HEK293T (cell line): ENCODE measurements at places on chromosomes 1 and 21.
A peak's percentile ranks its signal among the peaks of the same experiment; 100 is the strongest.

- no peak for DNase-seq
Measured at GRCh38 chr1:1322952-1323351, 1.5 kb downstream of the INTS11 start.

DNA sequence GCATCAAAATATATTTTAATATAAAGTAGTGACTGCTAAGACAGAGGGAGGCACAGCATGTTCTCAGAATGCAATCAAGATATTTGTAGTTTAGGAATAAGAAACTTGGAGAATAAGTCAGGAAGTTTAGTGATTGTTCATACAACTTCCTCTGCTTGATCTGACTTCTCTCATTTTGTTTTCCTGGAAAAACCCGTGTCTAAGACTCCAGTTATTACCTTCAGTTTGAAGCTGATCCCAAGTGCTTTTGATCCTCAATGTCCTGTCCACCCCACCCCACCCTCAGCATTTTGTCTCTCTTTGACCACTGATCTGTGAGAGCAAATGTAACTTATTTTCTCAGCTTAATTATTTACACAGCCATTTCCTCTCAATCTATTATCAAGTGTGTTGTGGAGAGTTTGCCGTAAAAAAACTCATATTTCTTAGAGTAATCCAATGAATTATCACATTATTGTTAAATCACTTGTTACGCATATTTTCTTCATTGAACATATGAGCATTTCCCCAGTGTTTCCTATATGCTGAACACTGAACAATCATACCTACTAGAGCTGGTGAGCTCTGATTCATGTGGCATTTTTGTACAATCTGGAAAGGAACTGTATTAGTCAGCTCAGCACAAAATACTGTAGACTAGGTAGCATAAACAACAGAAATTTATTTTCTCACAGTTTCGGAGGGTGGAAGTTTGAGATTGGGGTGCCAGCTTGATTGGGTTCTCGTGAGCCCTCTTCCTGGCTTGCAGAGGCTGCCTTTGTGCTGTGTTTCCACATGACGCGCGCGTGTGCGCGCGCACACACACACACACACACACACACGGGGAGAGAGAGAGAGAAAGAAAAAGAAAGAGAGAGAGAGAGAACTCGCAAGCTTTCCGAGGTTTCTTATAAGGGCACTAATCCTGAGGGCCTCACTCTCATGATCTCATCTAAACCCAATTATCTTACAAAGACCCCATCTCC, 65.5 kb upstream of the DPYD start:
- no peak for DNase-seq

GRCh38 chr1:18182398-18183160, 75.0 kb downstream of the IGSF21 start:
- peak; percentile 17 for DNase-seq

DNA sequence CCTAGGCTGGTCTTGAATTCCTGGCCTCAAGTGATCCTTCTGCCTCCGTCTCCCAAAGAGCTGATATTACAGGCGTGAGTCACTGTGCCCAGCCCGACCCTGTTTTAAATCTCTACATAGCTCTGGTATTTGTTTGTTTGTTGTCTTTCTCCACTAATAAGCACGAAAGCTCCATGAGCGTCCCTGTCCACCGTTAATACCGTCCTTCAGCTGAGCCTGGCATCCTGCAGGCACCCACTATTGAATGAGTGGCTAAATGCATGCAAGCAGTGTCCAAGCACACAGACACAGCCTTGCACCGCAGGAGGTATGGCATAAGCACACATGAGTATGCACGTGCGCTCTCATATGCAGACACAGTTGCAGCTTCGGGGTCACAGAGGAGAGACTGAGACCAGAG, 4.5 kb upstream of the COL16A1 start:
- DNase-seq, result no peak

- no peak for DNase-seq
Measured at GRCh38 chr1:156804572-156805243, 11.9 kb downstream of the SH2D2A start.
